T-cell (primary cell): ENCODE measurements at places on chromosomes 5 and 9. TPM values are rescaled to one million over a fixed set of nuclear protein-coding genes. Genes with fewer than 3 reads are reported as not detected.

The IFNA10 gene
- not detected for total RNA-seq

The SARDH gene
- 26.3 TPM for total RNA-seq

The TENT4A gene
- total RNA-seq = 45.6 TPM

The LURAP1L gene
- total RNA-seq = not detected

The SLCO6A1 gene
- not detected for total RNA-seq

The GIN1 gene
- total RNA-seq = 2.6 TPM

The OR1Q1 gene
- not detected for total RNA-seq

The PHF2 gene
- 38.5 TPM for total RNA-seq

The PRDM9 gene
- not detected for total RNA-seq

The GPR150 gene
- total RNA-seq = 2.1 TPM

The MELK gene
- 0.69 TPM for total RNA-seq

The SLC2A6 gene
- total RNA-seq = 3.6 TPM

The DND1 gene
- total RNA-seq = 3.0 TPM

The STARD4 gene
- 12.0 TPM for total RNA-seq

The PCDHGA8 gene
- 0.13 TPM for total RNA-seq

The CCL21 gene
- total RNA-seq = 0.32 TPM

The DNAH5 gene
- not detected for total RNA-seq

The IL4 gene
- total RNA-seq = 0.85 TPM

The ST8SIA4 gene
- 36.9 TPM for total RNA-seq

The DRD1 gene
- total RNA-seq = not detected

The INSL4 gene
- total RNA-seq = not detected

The WNK2 gene
- total RNA-seq = 0.48 TPM

The FCN2 gene
- not detected for total RNA-seq
